Tibial nerve (tissue), 4 donors: ENCODE measurements at places on chromosomes 4 and X.

DNA sequence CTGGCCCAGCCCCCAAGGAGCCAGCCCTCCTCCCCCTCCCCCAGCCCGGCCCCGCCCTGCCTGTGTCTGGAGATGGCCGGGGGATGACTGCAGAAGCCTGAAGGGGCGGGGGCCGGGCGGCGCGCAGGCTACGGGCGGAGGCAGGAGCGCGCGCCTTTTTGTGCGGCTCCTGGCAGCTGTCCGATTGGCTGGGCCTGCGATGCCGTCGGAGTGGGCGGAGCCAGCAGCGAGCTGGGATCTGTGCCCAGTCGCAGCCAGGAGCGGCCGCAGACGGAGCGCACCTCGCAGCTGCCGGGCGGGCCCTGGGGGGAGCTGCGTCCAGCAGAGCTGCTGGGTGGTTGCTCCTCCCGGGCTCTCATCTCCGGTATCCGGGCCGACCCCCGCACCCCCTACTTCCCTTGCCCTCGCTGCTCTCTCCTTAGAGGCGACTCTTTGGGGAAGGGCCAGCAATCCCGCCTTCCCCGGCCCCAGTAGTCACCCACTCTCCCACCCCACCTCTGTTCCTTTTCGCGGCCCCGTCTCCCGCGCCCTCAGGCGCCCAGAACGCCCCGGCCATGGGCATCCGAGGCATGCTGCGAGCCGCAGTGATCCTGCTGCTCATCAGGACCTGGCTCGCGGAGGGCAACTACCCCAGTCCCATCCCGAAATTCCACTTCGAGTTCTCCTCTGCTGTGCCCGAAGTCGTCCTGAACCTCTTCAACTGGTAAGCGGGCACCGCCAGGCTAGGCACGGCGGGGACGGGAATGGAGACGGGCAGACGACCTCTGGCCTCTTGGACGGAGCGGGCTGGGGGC lies at the start of gene GABRQ:
TSS of gene GABRQ (plus strand) at position 247 of the 794 bp plus-strand sequence. CDS start at position 555, 308 bp downstream.
- no peaks in the 10 kb centered on the region for H3K36me3 ChIP-seq
- H3K27ac ChIP-seq: no peak within 1 kb of the TSS
- DNase-seq: no peak
- H3K4me1 ChIP-seq: no peaks in the 10 kb centered on the region

- H3K27ac ChIP-seq: no peak overlapping the region
- no peak for DNase-seq
- H3K27me3 ChIP-seq: no peaks in the 10 kb centered on the region
- H3K4me3 ChIP-seq: no peak overlapping the region
Measured at GRCh38 chrX:68650491-68650890, 3.0 kb downstream of the STARD8 start.

GRCh38 chrX:97563531-97564133 lies 679.9 kb downstream of the RPA4 start:
- H3K27me3 ChIP-seq: no peaks in the 10 kb centered on the region
- no peak for DNase-seq
- no peaks in the 10 kb centered on the region for H3K4me1 ChIP-seq
- no peak overlapping the region for H3K27ac ChIP-seq
- peak overlapping the region; percentile 12 for H3K4me3 ChIP-seq
- H3K36me3 ChIP-seq: no peaks in the 10 kb centered on the region

DNA sequence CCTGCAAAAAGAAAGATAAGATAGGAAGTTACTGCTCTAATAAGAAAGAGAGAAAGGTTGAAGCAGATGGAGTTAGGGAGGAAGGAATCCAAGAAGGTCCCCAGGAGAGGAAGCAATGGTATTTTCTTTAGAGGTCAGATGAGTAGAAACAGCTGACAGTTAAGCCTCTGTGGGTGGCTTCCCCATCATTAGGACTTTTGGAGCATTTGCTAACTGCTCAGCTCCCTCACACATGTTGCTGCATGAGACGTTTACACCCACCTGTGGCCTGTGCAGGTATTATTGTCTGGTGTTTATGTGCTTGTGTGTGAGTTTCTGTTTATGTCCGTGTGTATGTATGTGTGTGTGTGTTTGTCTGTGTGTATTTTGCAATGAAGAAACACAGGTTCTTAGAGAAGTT lies 346.8 kb downstream of the RAB28 start:
- H3K4me3 ChIP-seq: no peak overlapping the region
- H3K4me1 ChIP-seq: no peaks in the 10 kb centered on the region
- H3K27me3 ChIP-seq: no peaks in the 10 kb centered on the region
- no peaks in the 10 kb centered on the region for H3K36me3 ChIP-seq
- H3K27ac ChIP-seq: no peak overlapping the region

GRCh38 chr4:101795704-101796103 lies 5.2 kb downstream of the BANK1 start:
- no peaks in the 10 kb centered on the region for H3K36me3 ChIP-seq
- no peaks in the 10 kb centered on the region for H3K27me3 ChIP-seq
- H3K4me3 ChIP-seq: no peak overlapping the region
- H3K27ac ChIP-seq: no peak overlapping the region
- no peak for DNase-seq

- H3K27ac ChIP-seq: no peak overlapping the region
- no peaks in the 10 kb centered on the region for H3K36me3 ChIP-seq
- no peak overlapping the region for H3K4me3 ChIP-seq
- no peak for DNase-seq
Measured at GRCh38 chr4:110106931-110107296, 91.5 kb downstream of the ELOVL6 start.

GRCh38 chr4:111618908-111619307 lies 526.3 kb upstream of the FAM241A start:
- H3K27me3 ChIP-seq: no peaks in the 10 kb centered on the region
- no peaks in the 10 kb centered on the region for H3K36me3 ChIP-seq
- H3K4me3 ChIP-seq: no peak overlapping the region
- H3K27ac ChIP-seq: no peak overlapping the region
- peaks cover 3% of the 10 kb centered on the region for H3K4me1 ChIP-seq

DNA sequence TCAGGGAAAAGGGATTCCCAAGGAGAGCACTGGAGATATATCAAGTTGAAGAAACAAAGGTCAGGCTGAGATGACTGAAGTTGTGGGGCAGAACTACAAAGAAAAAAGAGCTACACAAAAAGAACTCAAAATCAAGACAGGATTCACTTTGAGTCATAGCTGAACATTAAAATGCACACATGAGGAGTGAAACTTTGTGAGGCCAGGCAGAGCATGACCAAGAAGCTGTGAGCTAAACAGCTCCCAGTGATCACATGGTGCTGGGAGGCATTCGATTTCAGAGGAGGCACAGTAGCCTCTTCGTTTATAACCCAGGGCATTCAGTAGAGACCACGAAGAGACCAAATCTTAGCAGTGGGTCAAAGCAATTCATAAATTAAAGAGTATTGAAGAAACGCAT lies 145.3 kb downstream of the ATRX start:
- H3K27ac ChIP-seq: no peak overlapping the region
- H3K36me3 ChIP-seq: no peaks in the 10 kb centered on the region
- no peaks in the 10 kb centered on the region for H3K27me3 ChIP-seq

DNA sequence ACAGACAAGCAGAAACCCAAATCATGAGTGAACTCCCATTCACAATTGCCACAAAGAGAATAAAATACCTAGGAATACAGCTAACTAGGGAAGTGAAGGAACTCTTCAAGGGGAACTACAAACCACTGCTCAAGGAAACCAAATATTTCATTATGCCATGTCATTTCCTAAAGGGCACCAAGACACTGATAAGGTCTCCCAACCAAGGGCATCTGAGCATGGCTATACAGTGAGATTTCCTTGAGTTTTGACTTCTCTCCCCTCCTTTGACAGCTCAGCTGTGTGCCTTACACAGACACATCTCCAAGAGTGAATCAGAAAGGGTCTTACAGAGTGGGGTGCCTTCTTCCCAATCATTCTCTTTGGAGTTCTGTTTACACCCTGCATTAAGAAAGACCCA lies 40.4 kb downstream of the PCDH7 start:
- no peak for DNase-seq
- no peaks in the 10 kb centered on the region for H3K36me3 ChIP-seq
- H3K27me3 ChIP-seq: no peaks in the 10 kb centered on the region
- H3K4me1 ChIP-seq: no peaks in the 10 kb centered on the region
